H1 (cell line): ENCODE measurements at places on chromosomes 3 and 15. TPM values are rescaled to one million over a fixed set of nuclear protein-coding genes. Genes with fewer than 3 reads are reported as not detected.

BOC gene
- total RNA-seq: 6.0 and 6.9 TPM in 2 replicates

- no peak overlapping the region for H3K27ac ChIP-seq
- no peak overlapping the region for H3K4me3 ChIP-seq
- no peaks in the 10 kb centered on the region for H3K36me3 ChIP-seq
- no peaks in the 10 kb centered on the region for H3K27me3 ChIP-seq
Measured at GRCh38 chr3:13121553-13122001, 48.3 kb upstream of the IQSEC1 start.

DNA sequence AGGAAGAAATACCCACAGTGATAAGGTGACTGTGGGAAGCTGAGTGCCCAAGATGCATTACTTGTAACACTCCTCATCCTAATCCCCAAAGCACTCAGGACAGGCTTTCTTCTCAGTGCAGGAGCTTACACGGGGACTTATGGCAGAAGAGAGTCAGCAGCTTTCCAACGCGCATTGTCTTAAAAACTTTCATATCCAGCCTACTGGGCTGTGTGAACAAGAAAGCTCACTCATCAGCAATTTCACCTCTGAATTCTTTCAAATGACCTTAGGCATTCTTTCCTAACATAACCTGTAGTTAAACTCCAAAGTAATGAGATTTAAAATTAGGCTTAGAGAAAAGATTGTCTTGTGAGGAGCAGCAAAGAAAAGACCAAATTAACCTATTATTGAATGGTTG, 132.3 kb downstream of the KCNAB1 start:
- H3K27ac ChIP-seq: no peak overlapping the region
- no peaks in the 10 kb centered on the region for H3K36me3 ChIP-seq
- H3K27me3 ChIP-seq: no peaks in the 10 kb centered on the region
- no peak for DNase-seq

GRCh38 chr3:8879347-8879944, 83.8 kb downstream of the RAD18 start:
- no peak overlapping the region for H3K27ac ChIP-seq
- no peaks in the 10 kb centered on the region for H3K36me3 ChIP-seq

GRCh38 chr3:119570229-119570628, 9.1 kb upstream of the ADPRH start:
- DNase-seq: no peak
- no peak overlapping the region for H3K4me3 ChIP-seq
- no peaks in the 10 kb centered on the region for H3K36me3 ChIP-seq

- no peak overlapping the region for H3K4me3 ChIP-seq
- H3K36me3 ChIP-seq: no peaks in the 10 kb centered on the region
- no peaks in the 10 kb centered on the region for H3K27me3 ChIP-seq
- H3K4me1 ChIP-seq: no peaks in the 10 kb centered on the region
Measured at GRCh38 chr3:168730073-168730472, 634.3 kb upstream of the GOLIM4 start.

GRCh38 chr3:33115024-33115768, 1.4 kb downstream of the CRTAP start:
- no peaks in the 10 kb centered on the region for H3K27me3 ChIP-seq
- no peak for DNase-seq
- no peaks in the 10 kb centered on the region for H3K36me3 ChIP-seq
